ENCODE measurements at places on chromosomes 5 and 9.
A peak's percentile ranks its signal among the peaks of the same experiment; 100 is the strongest.

- DNase-seq, result no peak
Measured at GRCh38 chr9:92206488-92206887, 87.0 kb downstream of the IARS1 start.

DNA sequence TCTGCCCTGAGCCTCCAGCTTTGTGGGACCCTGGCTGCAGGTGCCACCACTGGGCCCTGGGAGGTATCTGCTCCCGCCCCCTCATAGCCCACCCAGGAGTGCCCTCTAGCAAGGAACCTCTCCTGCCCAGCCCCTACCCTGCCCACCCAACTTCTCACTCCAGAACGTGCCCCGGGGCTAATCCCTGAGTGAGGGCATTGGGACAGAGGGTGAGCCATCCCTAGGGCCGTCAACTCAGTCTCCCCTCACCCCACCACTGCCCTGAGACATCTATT, 2.7 kb upstream of the RASGEF1C start:
- DNase-seq, result no peak

DNA sequence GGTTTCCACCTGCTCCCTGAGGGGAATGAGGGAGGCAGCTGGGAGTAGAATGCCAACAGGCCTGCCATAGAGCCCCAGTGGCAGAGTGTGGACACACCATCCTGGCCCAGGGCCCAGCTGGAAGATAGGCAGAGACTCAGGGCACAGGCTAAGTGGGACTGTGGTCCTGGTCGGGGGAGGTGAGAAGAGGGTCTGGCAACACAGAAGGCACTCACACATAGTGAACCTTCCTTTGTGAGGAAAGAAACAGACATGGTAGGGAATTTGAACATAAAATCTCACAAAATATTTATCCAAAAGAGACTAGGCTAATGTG, 41.2 kb downstream of the WDR36 start:
- no peak for DNase-seq

DNA sequence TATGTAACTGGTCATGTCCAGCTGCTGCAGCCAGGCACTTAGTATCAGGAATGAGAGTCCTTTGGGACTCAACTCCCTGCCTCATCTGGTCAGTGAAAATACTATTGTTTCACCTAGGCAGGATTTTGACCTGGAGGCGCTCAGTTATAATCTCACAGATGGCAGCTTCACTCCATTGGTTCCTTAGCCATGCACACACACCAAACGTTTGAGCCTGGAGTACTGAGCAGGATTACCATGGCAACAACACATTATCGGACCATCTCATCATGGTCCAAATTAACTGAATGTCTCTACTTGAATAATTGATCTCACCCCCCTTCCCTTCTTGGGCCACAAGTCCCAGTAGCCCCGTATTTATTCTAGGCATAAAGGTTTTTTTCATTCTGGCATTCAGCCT, 15.0 kb upstream of the SREK1 start:
- DNase-seq, result no peak

GRCh38 chr5:181052672-181053487, 12.8 kb downstream of the BTNL9 start:
- DNase-seq, result no peak

GRCh38 chr9:85741095-85741874, 469 bp downstream of the AGTPBP1 start:
- DNase-seq, result peak; percentile 23

GRCh38 chr9:35909687-35910612, 660 bp downstream of the SPAAR start:
- DNase-seq, result no peak

- no peak for DNase-seq
Measured at GRCh38 chr5:119899981-119900380, 270.6 kb downstream of the FAM170A start.
